ENCODE measurements at places on chromosomes 7 and 10.
A peak's percentile ranks its signal among the peaks of the same experiment; 100 is the strongest.

GRCh38 chr7:117273814-117274225, 49.0 kb downstream of the WNT2 start:
- DNase-seq, result no peak

DNA sequence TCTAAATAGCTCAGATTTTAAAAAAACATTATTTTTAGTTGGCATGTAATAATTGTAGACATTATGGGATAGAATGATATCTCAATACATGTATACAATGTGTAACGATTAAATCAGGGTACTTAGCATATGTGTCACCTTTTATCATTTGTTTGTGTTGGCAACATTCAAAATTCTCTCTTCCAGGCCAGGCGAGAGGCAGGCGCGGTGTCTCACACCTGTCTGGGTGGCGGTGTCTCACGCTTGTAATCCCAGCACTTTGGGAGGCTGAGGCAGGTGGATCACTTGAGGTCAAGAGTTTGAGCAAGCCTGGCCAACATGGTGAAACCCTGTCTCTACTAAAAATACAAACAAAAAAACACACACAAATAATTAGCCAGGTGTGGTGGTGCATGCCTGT, 151.7 kb downstream of the RTKN2 start:
- no peak for DNase-seq

GRCh38 chr10:74704629-74705357, 121.6 kb upstream of the KAT6B start:
- DNase-seq, result no peak

GRCh38 chr7:156106107-156106426, 293.8 kb upstream of the SHH start:
- no peak for DNase-seq

DNA sequence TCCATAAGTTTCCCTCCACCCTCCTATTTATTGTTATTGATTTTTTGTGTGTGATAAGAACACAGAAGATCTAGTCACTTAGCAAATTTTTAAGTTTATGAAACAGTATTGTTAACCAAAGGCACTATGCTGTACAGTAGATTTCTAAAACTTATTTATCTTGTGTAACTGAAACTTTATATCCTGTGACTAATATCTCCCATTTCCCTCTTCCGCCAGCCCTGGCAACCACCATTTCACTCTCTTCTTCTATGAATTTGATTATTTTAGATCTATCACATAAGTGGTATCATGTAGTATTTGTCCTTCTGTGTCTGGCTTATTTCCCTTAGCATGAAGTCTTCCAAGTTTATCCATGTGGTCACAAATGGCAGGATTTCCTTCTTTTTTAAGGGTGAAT, 144.3 kb upstream of the INHBA start:
- DNase-seq, result no peak

- no peak for DNase-seq
These were observed 60.2 kb upstream of the FAM133B start for GRCh38 chr7:92650391-92650790.

- no peak for DNase-seq
These were observed 601 bp downstream of the EPHB4 start for GRCh38 chr7:100826514-100827329.

DNA sequence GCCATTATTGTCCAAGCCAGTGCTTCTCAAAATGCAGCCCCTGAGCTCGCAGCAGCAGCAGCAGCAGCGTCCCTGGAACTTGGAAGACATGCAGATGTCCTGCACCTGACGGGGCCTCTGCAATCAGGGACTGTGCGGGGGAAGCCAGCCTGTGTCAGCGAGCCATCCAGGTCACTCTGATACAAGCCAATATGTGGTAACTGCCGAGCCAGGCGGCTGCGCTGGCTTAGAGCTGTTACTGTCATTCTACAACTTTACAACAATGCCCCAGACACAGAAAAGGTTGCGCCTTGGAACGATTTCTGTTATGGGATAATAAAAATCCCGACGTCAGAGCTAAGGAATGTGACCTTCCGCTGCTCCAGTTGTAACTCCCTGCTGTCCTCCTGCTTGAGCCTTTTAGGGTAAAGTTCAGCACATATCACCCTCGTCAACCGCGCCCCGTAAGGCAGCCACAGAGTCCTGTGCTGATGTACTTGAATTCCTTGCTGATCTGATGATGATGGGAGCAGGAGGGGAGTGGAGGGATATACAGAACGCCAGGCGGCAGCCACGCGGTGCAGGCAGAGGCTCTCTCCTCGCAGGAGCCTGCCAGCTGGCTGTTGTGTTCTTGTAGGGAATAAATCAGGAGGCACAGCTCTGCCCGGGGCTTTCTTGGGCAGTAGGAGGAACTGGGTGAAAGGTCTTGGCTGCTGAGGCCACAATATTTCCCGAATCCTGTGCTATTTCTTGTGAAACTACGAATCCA, 20.0 kb upstream of the CRYGN start:
- DNase-seq, result peak; percentile 72

GRCh38 chr7:24283554-24283896, 465 bp upstream of the NPY start:
- peak; percentile 23 for DNase-seq

DNA sequence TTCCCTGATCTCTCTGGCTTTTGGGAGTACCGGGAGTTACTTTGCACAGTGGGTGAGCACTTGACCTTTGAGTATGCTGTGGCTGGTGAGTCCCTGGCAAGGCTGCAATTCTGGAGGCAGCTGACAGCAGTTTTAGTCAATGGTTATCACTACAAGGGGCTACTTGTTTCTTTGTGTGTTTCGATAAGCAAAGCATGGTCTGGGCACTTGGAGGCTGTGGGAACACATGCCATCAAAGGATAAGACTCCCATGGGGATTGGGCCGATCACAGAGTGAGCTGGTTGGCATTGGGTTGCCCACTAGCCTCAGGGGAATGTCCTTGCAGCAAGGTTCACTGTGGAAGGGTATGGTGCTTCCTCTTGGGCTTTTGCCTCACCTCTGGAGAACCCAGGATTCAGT, 208.2 kb downstream of the SNX13 start:
- no peak for DNase-seq

- no peak for DNase-seq
These were observed 227.6 kb downstream of the DGKI start for GRCh38 chr7:137619181-137619580.

DNA sequence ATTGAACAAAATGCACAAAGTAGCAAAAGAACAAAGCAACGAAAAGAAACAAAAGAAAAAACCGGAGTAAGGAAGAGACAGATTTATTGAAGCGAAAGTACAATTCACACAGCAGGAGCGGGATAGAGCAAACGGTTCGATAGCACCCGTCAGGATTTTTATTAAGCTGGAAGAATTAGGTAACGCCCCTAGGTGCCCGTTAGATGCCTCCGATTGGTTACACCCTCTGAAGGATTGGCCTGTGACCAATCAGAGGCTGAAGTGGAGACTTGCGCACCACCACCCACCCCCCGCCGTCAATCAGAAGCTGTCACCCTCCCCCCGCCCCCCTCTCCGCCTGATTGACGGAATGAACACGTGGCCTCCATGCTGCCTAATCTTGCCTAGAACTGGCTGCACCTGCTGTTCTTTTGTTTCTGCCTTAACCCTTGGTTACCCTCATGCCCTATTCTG, 16.8 kb downstream of the OCM2 start:
- no peak for DNase-seq

DNA sequence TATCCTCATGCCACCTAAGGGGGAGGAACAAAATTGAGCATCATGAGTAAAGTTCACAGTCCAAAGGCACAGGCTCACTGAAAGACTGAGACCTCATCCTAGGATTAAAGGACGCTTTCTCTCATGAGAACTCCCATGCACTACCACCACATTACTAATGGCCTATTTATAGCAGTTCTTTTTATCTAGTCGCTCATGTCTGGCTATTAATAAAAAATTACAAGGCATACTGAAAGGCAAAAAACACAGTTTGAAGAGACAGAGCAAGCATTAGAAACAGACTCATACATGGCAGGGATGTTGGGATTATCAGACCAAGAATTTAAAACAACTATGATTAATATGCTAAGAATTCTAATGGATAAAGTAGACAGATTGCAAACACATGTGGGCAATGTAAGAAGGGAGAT, 46.0 kb upstream of the CDK13 start:
- no peak for DNase-seq

DNA sequence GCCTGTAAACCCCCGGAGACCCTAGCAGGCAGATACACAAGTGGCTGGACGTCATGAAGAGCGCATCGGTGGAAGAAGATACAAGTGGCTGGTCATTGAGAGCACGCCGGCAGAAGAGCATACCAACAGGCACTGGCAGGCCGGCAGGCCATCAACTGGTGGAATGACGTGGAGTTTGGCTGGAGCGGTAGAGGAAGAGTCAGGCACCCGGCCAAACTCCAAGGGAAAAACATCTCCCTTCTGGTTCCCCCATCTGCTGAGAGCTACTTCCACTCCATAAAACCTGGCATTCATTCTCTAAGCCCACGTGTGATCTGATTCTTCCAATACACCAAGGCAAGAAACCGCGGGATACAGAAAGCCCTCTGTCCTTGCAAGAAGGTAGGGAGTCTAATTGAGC, 113.4 kb upstream of the NPSR1 start:
- DNase-seq, result no peak

- no peak for DNase-seq
These were observed 4.0 kb upstream of the TMEM236 start for GRCh38 chr10:17747883-17748550.

- DNase-seq, result peak; percentile 69
These were observed 10.5 kb upstream of the GRID1 start for GRCh38 chr10:86376852-86377796.

- peak; percentile 95 for DNase-seq
These were observed 17.4 kb downstream of the IRF5 start for GRCh38 chr7:128954830-128955802.

DNA sequence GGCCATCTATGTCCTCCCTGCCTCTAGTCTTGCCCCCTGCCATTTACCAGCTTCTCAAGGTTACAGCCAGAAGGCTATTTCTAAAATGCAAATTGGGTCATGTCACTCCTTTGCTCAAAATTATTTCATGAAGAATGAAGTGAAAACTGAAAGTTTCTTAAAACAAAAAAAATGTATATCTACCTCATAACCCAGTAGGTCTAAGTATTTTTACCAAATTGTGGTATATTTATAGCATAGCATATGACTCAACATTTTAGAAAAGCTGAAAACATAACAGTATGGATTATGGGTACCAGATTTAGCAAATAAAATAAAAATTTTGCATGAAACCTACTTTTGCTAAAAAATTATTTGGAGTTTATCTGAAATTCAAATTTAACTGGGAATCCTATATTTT, 78.4 kb downstream of the SLC16A9 start:
- no peak for DNase-seq

- no peak for DNase-seq
These were observed 25.7 kb downstream of the MRPS33 start for GRCh38 chr7:140989068-140989467.

DNA sequence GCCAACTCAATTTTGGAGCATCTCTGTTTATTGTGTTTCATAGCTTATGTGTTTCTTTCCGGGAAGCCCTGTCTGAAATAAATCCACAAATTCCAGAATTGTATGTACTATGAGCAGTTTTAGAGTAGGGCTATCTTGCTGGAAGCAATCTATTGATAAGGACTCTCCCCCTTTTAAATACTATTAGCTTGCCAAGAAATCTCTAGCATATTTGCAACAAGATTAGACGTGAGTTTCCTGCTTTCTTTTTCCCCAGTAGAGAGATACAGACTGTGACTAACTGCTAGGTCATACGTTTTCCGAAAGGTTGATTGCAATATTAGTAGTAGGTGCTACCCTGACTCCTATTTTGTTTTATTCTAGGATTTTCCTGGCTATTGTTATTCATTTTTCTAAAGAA, 277.0 kb downstream of the MALRD1 start:
- no peak for DNase-seq

DNA sequence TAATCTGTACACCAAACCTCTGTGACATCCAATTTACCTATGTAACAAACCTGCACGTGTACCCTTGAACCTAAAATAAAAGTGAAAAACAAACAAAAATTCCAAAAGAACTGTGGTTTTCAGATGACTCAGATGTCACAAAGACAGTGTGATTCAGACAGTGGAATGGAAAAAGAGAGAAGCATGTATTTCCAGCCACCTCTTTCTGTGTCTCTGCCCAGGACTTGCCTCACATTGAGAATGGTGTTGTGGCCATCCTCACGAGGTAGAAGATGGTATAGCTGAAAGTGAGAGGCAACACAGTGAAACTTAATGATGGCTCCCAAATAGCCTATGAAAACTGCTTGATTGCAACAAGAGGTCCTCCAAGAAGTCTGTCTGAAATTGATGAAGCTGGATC, 78.0 kb downstream of the ARL5B start:
- no peak for DNase-seq

DNA sequence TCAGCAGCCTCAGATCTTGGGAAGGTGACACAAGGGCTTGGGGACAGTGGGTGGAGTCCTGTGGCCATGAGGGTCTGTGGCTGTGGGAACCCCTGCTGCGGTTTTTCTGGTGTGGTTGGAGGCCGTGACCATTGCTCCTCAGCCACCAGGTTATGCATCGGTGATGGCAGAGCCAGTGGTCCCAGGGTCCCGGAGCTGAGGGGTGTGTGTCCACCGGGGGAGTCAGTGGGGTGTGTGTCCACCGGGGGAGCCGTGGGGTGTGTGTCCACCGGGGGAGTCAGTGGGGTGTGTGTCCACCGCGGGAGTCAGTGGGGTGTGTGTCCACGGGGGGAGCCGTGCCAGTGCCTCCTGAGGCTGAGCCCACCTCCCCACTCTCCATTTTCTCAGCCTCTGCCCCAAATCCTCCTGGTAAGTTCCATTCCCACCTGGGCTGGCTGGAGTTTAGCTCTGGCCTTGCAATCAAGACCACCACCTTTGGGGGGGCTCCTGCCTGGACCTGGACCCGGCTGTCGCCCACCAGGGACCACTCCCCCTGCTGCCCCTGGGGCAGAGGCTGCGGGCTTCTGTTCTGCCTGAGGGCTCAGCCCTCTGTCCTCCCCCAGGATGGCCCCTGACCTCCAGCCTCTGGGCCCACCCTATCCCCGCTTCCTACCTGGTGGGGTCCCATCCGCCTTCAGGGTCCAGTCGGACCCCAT, 143.5 kb downstream of the ELFN1 start:
- DNase-seq, result no peak

DNA sequence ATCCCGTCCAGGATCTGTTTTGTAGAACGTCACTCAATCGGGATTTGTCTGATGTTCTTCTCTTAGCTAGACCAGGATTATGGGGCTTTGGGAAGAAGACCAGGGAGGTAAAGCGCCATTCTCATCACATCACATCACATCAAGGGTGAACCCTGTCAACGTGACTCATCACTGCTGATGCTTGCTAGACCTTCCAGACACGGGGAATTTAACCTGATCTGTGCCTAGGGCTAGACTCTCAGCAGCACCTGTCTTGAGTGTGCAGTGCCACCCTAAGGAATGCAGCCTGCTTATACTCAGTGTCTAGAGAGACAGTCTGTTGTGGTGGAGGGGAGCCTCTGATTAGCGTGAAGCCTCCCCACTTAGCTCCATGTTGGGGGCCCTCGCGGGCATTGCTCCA, 678.6 kb upstream of the FOXK1 start:
- no peak for DNase-seq

- DNase-seq, result no peak
These were observed 21.4 kb upstream of the RSBN1L start for GRCh38 chr7:77674878-77675277.

GRCh38 chr7:114973147-114973546, 51.3 kb downstream of the MDFIC start:
- DNase-seq, result no peak

GRCh38 chr10:61918140-61918539, 16.6 kb downstream of the ARID5B start:
- no peak for DNase-seq

All from SK-N-DZ (cell line).